ENCODE measurements at places on chromosomes 16 and 17. TPM values are rescaled to one million over a fixed set of nuclear protein-coding genes. Genes with fewer than 3 reads are reported as not detected.
A peak's percentile ranks its signal among the peaks of the same experiment; 100 is the strongest.

- no peak for DNase-seq
- peak overlapping the region; percentile 67 for H3K4me3 ChIP-seq
- H3K27ac ChIP-seq = peak overlapping the region; percentile 87
- H3K4me1 ChIP-seq = peaks cover 53% of the 10 kb centered on the region
- H3K27me3 ChIP-seq = no peaks in the 10 kb centered on the region
- H3K36me3 ChIP-seq = no peaks in the 10 kb centered on the region
Observed at GRCh38 chr17:40445751-40446468, 2.7 kb downstream of the IGFBP4 start.

- DNase-seq = no peak
- H3K4me3 ChIP-seq = no peak overlapping the region
- peaks cover 4% of the 10 kb centered on the region for H3K27me3 ChIP-seq
- H3K36me3 ChIP-seq = no peaks in the 10 kb centered on the region
- no peak overlapping the region for H3K27ac ChIP-seq
Observed at GRCh38 chr16:5252791-5253190, 155.2 kb upstream of the EEF2KMT start.

DNA sequence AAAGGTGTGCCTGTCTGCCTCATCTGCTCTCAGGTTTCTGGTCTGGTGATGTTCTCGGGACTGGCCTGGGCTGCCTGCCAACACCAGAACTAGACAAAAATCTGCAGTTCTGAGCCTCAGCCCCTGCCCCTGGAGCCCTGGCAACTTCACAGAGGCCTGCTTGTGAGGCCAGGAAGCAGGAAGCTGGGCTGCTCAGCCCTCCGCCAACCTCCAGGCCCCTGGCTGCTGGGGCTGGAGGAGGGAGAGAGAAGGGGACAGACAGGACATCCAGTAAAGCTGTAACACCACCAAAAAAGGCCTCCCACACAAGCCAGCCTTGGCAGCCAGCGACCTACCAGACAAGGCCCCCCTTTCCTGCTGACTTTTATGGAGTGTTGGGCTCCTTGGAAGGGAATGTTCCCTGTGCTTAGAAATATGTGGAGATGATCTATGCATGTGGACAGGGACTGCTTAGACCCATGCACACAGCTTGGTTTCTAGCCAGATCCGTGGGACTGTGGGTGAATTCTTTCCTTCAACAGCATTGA, 157.6 kb downstream of the XYLT1 start:
- DNase-seq = peak; percentile 64
- no peaks in the 10 kb centered on the region for H3K36me3 ChIP-seq
- no peak overlapping the region for H3K4me3 ChIP-seq

Gene TIMM22
- 16.8 TPM for polyA plus RNA-seq

Gene TBX6
- 1.9 TPM for polyA plus RNA-seq

- no peak overlapping the region for H3K27ac ChIP-seq
- no peak overlapping the region for H3K4me3 ChIP-seq
- no peaks in the 10 kb centered on the region for H3K27me3 ChIP-seq
Observed at GRCh38 chr17:27878776-27879562, 14.2 kb downstream of the LYRM9 start.

Gene PIRT
- polyA plus RNA-seq = 0.04 TPM

DNA sequence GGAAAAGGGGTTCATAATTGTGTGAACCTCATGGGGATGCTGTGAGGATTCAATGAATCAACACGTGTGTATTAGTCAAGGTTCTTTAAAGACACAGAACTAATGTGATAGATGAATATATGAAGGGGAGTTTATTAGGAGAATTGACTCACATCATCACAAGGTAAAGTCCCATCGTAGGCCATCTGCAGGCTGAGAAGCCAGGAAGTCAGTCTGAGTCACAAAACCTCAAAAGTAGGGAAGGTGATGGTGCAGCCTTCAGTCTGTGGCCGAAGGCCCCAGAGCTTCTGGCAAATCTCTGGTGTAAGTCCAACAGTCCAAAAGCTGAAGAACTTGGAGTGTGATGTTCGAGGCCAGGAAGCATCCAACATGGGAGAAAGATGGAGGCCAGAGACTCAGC, 413.4 kb downstream of the CDH13 start:
- no peaks in the 10 kb centered on the region for H3K36me3 ChIP-seq
- no peak for DNase-seq
- no peaks in the 10 kb centered on the region for H3K4me1 ChIP-seq
- H3K4me3 ChIP-seq = no peak overlapping the region
- H3K27me3 ChIP-seq = no peaks in the 10 kb centered on the region

Gene TBC1D3H
- polyA plus RNA-seq = not detected

Gene KIF18B
- 16.6 TPM for polyA plus RNA-seq

DNA sequence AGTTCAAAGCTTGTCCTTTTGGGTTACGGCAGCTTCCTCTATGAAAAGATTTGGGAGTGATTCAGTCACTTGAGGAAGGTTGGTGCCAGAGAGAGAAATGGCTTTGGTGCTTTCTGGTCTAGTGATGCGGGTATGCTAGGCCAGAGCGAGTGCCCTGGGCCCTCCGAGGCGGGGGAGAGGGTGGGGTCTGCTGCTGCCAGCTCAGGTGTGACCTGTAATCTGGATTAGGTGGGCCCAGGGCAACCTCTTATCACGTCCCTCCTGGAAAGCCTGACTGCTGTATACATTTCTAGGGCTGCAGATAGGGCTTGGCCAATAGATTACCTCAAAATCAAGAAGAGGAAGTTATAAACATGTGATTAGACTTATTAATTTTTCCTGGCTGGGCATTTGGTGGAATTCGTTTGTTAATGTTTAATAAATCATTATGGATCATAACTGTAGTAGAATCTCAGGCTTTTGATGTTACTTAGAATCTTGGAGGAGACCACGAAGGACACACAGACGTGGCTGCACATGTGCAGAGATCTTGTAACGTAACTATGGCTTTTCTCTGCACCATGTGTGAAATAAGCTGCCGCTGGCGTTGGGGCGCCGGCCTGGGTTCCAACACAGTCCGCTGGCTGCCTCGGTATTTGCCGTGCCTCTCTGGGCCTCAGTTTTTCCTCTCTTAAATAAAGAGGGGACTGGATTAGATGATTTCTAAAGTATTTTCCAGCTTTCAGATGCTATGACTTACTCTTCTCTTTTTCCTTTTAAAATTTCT, 1.2 kb downstream of the IRF8 start:
- H3K36me3 ChIP-seq = no peaks in the 10 kb centered on the region
- no peak overlapping the region for H3K27ac ChIP-seq
- no peak for DNase-seq
- peaks cover 6% of the 10 kb centered on the region for H3K4me1 ChIP-seq
- H3K27me3 ChIP-seq = no peaks in the 10 kb centered on the region

Gene ABCA6
- polyA plus RNA-seq = 50.3 TPM
